ENCODE measurements at places on chromosomes 16 and 17.

- DNase-seq, result no peak
These were observed 1.5 kb downstream of the FGF11 start for GRCh38 chr17:7440834-7441195.

- peak; percentile 56 for DNase-seq
These were observed 1.7 kb downstream of the RAD51D start for GRCh38 chr17:35117984-35118383.

- no peak for DNase-seq
These were observed 13.8 kb downstream of the CHST6 start for GRCh38 chr16:75481475-75481874.

DNA sequence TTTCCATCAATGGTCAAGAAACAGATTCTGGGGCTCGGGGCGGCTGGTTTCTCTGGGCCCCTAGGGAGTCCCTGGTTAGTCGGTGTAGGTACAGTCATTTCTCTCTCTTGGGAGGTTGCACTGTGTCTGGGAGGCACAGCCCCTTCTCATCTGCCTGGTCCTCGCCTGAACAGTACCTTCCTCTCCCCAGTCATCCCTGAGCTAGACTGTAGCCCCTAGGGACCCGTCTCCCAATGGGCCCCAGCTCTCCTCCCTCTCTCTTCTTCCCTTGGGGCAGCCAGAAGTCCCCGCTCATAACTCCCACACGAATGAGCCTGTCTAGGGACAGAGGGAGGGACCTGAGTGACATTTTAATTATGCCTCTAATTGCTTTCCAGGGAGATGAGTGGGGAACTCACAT, 20.2 kb upstream of the CPSF4L start:
- no peak for DNase-seq

GRCh38 chr17:37490638-37491614, 1.2 kb downstream of the DUSP14 start:
- DNase-seq, result no peak

DNA sequence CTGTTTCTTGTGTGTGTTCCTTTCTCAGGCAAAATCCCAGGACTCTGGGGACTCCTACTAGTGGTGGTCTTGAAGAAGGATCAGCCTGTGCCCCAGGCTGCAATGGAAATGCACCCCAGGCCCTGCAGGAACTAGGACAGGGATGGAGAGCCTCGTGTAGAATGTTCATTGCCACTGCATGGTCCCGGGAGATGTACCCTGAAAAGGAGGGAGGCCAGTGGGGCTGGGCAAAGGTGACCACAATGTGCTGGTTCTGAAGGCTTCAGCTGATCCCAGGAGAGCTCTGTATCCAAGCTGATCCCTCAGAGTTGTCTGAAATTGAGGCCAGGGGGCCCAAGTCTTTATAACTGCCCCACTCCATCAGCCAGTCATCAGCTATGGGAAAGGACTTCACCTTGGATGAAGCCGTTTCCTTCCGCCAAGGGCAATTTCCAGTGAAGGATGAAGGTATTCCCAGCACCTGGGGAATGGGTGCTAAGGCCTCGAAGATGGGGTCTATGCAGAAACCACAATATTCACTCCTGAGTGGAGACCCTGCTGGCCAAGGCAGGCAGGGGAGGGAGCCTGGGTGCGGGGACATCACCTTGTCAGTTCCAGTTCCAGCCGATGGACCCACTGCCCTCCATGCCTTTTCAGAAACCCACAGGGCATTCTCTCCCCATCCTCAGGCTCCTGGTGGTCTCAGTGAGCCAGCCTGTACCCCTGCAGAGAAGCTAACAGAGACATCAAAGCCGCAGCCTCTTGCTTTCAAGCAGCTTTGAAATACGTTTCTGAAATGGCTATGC, 59.9 kb upstream of the CDH5 start:
- no peak for DNase-seq

GRCh38 chr17:81116704-81117103, 48.6 kb upstream of the PVALEF start:
- no peak for DNase-seq
